HCT116 (cell line): ENCODE measurements at places on chromosomes 12 and 14.

DNA sequence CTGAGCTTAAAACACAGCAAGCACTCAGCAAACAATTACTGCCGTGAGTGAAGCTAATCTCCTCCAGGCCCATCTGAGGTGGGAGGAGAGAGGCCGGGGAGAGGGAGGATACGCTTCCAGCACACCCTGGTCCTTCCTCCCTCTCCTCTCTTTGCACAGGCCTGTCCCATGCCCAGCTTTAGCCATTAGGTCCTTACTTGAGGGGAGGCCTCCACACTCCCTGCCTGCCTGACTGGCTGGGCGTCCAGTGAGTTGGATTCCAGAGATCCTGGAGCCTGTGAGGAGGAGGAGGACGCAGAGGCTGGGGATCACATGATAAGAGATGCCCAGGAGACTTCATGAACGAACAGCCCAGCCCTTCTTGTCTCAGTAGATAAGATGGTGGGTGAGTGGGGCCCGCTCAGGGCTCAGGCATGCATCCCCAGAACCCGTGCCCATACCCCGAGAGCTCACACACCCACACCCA, 65.1 kb upstream of the NCOR2 start:
- no peak for DNase-seq

DNA sequence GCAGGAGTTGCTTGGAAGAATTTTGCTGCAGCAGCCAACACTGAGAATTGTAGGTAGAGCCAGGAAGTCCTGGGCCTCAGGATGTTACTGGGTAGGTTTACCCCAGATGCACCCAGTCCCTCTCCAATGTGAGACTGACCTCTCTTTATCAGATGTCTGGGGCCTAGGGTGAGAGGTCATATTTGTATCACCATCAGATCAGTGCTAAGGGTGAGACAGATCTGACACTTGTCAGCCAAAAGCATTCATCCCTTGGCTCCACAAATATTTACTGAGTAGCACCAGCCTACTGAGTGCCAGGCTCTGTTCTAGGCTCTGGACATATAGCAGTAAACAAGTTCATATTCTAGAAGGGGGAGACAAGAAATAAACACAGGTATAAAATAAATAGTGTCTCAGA, 4.3 kb downstream of the TROAP start:
- no peak for DNase-seq

- DNase-seq: no peak
Measured at GRCh38 chr12:38662829-38663228, 242.6 kb downstream of the CPNE8 start.

DNA sequence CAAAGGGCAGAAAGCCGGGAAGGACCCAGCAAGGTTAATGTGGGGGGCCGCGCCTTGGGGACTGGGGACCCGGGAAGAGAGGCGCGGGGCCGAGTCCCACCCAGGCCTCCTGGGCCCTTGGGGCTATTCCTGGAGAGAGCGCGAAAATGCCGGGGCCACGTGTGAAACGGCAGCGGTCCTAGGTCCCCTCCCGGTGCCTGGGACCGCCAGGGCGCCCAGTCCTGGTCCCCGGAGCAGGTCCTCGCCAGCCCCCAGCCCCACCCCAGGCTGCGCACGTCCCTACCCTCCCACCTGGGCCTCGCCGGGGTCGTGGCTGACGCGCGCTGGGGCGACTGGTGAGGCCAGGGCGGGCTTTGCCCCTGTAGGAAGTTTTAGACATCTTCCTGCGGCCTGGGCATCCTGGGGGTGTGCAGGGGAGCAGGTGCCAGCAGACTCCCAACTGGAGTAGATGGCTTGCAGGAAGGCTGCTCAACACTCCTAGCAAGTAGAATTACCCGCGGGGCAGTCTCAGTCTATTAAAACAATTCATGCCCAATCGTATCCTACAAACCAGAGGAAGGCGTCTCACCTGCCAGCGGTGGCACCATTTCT, 708 bp downstream of the FAR2 start:
- no peak for DNase-seq

DNA sequence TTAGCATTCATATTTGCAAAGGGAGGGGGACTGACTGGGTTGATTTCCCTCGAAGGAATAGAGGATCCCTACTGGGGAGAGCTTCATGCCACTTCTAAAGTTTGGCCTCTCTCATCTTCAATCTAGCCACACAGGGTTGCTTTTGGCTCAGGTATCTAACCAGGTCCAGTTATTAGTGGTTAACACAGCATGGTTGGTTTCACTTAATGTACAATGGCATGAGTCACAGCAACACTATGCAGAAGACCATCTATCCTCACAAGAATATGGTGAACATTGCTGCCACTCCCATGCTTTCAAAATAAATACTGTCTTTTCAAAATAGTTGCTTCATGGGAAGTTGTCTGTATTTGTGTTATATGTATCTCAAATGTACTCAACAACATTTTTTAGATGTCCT, 6.6 kb upstream of the RAB3IP start:
- DNase-seq: no peak

GRCh38 chr12:128961308-128961902, 108.1 kb downstream of the GLT1D1 start:
- DNase-seq: no peak

GRCh38 chr14:37864861-37865718, 269.7 kb downstream of the TTC6 start:
- DNase-seq: no peak

- no peak for DNase-seq
Measured at GRCh38 chr12:3593906-3594483, 103.0 kb downstream of the PRMT8 start.

DNA sequence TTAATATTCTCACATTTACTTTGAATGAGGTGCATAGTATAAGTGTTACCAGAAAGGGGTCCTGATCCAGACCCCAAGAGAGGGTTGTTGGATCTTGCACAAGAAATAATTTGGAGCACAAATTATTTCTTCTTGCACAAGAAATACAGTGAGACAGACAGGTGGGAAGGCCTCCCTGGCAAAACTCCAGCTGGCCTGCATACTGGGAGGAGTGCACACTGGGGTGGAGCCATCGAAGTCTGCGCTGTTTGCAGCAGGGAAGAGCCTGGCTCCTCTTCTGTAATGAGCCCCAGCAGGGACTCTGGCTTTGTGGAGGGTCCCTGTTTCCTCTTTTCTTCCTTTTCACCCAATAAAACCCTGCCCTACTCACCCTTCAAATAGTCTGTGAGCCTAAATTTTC, 141.6 kb downstream of the GLT1D1 start:
- DNase-seq: no peak

GRCh38 chr12:125287155-125287847, 222.1 kb downstream of the AACS start:
- no peak for DNase-seq

DNA sequence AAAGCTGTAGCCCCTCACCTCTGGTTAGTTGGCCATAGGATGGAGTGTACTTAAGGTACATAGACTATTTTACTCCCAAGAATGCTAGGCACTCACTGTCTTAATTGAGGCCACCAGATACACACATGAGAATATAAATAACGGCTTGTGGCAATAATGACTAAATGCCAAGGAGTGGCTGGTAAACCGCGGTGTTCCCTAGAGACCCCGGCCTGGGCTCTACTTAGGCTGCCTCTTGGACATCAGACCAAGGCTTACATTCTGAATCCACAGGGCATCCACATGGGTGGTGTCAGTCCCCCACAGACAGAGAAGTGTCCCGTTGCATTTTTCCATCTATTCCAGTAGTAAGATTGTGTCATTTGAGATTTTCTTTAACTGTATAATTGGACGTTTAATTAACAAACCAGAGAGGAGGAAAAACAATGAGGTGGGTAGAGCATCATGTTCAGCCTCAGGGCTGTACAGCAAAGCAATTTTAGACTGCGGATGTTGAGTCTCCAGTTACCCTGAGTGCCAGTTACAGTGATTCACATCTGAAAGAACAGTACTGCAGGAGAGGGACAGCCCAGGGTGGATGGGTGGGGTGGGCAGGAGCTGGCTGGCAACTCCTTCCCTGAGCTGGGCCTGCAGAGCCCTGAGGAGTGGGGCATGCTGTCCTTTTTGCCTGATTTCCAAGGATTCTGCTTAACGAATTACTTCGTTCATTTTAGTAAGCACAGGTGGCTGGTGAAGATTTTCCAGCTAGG, 20.5 kb downstream of the CKB start:
- DNase-seq: no peak

- DNase-seq: no peak
Measured at GRCh38 chr12:105369014-105369413, 38.5 kb downstream of the C12orf75 start.

GRCh38 chr14:20493634-20494033, 11.7 kb upstream of the RNASE10 start:
- DNase-seq: no peak

DNA sequence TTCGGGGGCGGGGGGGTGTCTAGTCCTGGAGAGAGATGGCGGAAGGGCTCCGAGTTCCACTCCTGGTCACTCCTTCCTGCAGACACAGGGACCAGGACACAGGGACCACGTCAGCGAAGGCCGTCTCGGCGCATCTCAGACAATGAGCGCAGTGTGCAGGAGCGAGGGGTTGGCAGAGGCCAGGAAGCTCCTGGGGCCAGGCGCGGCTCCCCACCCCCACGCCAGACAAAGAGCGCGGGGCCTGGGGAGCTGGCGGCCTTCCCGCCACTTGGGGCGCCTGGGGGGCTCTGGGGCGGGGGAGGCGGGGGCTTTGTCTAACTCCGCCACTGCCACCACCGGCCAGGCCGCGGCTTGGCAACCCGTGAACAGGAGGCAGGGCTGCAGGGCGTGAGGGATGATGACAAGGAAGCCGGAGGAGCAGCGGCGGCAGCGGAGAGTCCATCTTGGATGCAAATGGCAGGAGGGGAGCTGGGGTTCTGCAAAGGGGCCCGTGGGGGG, 2.2 kb downstream of the CDK2AP1 start:
- DNase-seq: no peak

DNA sequence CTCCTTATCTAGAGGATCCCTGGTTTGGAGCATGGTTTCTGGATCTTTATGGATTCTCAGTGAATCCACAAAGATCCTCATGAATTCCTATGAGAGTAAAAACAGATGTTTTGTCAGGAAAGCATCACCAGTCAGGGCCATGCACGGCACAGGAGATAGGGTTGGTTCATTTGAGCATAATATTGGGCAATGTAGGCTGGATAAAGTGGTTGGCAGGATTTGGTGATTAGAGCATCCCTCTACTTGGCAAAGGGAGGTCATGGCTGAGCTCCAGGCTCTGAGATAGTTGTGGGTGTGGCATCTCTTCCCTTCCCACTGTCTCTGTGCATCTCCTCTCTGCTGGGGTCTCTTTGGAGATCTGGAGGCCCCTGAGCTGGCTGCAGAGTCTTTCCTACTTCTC, 149.8 kb downstream of the DACT1 start:
- DNase-seq: no peak

DNA sequence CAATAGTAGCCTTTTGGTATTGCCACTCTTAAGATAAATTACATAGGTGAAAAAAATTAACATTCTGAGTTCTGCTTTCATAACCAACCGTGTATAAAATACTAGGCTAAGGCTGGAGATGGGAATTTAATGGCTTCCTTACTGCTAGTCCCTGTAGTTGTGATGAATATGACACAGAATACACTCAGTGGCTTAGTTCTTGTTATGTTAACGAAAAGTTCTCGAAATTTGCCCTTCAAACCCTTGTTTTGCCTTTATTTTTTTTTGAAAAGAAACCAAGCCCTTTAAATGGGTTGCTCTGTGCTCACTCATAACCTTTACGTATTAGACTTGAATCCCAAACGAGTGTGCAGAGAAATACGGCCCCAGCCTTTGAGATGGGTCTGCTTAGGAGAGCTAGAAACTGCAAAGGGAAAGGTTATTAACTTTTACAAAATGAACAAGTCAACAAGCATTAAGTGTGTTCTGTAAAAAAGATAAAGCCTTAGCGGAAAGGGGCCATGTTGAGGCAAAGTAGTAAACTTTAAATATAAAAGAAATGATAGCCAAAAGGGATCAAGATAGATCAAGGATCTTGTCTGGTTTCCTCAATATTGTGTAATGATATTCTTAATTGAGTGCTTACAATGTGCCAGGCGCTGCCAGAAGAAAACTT, 1.7 kb downstream of the NUDT4 start:
- DNase-seq: no peak

DNA sequence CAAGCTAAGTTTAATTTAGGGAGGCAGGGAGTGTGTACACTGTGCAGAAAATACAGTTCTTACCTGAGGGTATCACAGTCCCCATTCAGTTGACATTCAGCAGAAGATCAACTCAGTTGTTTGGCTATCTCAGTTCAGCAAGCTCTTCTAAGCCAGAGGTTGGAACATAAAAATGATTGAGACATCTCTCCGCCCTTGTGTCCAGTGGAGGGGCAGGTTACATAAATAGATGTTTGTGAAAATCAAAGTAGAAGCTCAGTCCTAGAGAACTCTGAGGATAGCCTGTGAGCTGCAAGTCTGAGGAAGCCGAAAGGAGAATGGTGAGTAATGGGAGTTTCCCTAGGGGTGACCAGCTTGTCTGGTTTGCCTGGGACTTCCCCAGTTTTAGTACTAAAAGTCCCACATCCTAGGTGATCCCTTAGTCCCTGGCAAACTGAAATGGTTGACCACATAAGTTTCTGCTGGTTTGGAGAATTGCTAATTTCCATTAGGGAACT, 251.4 kb upstream of the ATP2B1 start:
- DNase-seq: no peak

- DNase-seq: no peak
Measured at GRCh38 chr12:91127306-91127705, 16.0 kb upstream of the LUM start.

DNA sequence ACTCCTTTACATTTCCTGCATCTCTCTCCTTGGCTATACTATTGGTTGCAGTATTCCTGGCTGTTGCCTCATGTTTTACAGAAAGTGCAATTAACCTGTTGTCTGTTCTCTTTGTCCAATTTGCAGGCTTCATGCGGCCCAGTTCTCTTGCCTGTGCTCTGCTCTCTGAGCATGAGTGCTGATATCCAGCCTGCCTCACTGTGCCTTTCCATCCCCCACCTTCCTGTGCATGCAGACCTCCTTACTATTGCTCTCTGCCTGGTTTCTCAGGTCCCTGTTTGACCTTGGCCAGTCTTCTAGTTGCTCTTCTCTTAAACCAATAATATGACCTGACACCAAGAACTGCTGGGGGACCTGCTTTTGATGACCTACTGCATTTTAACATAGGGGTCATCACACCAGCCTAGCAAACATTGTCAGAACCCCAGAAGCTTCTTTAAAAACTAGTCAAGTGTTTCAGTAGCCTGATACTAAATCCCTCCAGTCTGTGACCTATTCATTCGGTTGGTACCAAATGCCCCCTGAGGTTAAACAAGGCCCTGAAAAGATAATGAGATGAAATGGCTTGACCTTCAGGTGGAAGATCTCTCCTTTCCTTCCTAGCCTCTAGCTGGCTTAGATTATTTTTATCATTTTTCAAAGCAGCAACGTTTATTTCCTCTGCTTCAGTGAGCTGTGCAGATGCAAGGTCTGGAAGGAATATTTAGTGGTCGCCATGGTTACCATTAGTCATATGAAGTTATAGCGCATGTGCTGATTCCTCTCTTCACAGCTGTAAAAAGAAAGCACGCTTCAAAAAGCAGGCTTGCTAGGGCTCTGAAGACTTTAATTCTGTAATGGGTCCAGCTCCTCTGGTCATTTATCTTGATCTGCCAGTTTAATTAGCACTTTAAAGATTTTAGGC, 216.5 kb downstream of the PHLDA1 start:
- DNase-seq: no peak

- DNase-seq: no peak
Measured at GRCh38 chr12:93449277-93449676, 7.5 kb upstream of the UBE2N start.
